K562 (cell line): ENCODE measurements at places on chromosomes 11 and 22.

GRCh38 chr11:125890447-125891100 is 3.1 kb downstream of the HYLS1 start:
- H3K4me1 ChIP-seq, result peaks cover 31% of the 10 kb centered on the region
- no peak for DNase-seq
- H3K27me3 ChIP-seq, result no peaks in the 10 kb centered on the region
- H3K36me3 ChIP-seq, result peaks cover 32% of the 10 kb centered on the region
- no peak overlapping the region for H3K4me3 ChIP-seq

DNA sequence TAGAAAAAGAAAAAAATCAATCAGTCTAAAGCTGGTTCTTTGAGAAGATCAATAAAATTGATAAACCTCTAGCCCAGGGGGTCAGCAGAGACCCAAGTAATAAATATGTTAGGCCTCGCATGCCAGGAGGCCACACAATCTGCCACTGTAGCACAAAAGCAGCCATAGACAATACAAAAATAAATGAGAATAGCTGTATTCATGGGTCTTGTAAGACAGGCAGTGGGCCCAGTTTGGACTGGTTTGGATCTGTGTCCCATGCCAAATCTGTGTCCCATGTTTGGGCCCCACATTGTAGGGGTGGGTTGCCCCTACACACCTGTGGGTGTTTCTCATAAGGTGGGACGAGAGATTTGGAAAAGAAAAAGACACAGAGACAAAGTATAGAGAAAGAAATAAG is 6.6 kb upstream of the PLAAT4 start:
- H3K27me3 ChIP-seq, result no peaks in the 10 kb centered on the region
- peaks cover 47% of the 10 kb centered on the region for H3K4me1 ChIP-seq
- no peak overlapping the region for H3K4me3 ChIP-seq
- no peaks in the 10 kb centered on the region for H3K36me3 ChIP-seq
- no peak for DNase-seq

DNA sequence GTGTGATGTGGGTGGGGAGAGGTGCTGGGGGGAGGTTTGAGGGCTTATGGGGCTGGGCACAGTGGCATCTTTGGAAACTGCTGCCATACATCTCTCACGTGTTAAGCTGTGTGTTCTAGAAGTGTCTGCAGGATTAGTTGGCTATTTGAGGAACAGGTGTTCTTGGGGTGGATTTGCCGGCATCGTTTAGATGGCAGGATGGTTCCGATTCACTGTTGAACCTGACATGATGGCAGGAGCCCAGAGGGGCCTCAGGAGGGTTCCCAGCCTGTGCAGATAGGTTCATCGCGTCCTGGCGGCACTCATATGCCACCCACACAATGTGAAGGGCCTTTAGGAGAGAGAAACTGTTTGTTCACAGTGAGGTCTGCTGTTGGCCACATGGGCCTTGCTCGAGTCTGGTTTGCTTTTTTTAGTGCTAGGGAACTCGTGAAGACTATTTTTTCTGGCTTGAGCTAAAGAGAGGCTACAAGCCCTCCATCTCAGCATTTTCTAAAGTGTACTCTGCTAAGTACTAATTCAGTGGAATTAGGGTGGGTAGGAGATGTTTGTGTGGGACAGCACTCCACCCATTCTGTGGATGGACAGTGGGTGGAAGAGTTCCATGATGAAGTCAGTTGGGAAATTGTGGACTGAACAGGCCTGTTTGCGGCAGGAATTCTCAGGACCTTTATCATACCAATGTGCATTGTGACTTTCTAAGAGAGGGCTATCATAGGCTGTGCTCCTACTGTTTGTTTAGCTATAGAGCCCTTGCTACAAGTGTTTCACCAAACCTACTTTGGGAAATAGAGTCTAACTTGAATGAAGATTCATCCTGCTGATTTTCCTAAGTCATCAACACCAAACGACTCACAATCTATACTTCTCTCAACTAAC is 55.4 kb upstream of the PLET1 start:
- H3K36me3 ChIP-seq, result no peaks in the 10 kb centered on the region
- no peak overlapping the region for H3K4me3 ChIP-seq
- peaks cover 5% of the 10 kb centered on the region for H3K27me3 ChIP-seq
- DNase-seq, result no peak

- H3K4me3 ChIP-seq, result no peak overlapping the region
- no peaks in the 10 kb centered on the region; the same call in 1 of the 2 replicates for H3K4me1 ChIP-seq
- H3K36me3 ChIP-seq, result no peaks in the 10 kb centered on the region
- no peak overlapping the region for H3K27ac ChIP-seq
- no peak for DNase-seq
- H3K27me3 ChIP-seq, result no peaks in the 10 kb centered on the region
These were observed 5.4 kb upstream of the APOL2 start for GRCh38 chr22:36244522-36245391.
